Effector memory CD8-positive, alpha-beta T cell (primary cell): ENCODE measurements at places on chromosomes 3 and 15.

- no peak for DNase-seq
These were observed 30.1 kb downstream of the SPSB4 start for GRCh38 chr3:141081141-141081795.

- DNase-seq: no peak
These were observed 7.2 kb upstream of the ABHD10 start for GRCh38 chr3:111971533-111972130.

GRCh38 chr3:17258823-17259436 is 374.2 kb downstream of the PLCL2 start:
- DNase-seq: peak; percentile 25

GRCh38 chr3:134896696-134897095 is 101.6 kb downstream of the EPHB1 start:
- DNase-seq: no peak

DNA sequence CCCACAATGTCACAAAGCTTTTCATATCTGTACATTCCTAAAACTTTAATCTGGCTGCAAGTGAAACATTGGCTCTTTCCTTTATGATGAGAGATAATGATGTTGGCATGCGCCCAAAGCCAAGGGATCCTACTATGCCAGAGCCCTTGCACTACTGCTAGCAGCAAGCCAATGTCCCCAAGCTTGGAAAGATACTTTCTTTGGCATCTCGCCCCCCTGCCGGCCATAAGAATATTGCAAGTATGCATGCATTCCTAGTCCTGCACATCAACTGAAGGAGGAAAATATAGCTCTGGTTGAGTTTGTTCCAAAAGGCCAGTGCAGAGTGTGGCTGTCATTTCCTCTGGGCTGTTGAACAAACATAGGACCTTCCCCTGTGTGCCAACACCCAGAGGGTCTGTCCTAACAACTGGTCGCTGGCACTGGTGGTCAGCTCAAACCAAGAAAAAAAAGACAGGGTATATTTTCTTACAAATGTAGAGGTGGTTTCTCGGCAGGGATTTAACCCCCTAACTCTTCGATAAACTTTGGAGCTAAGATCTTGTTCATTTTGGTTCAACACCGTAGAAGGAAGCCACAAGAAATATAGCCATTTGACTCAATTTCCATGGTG is 120.9 kb upstream of the ZBED2 start:
- peak; percentile 21 for DNase-seq

DNA sequence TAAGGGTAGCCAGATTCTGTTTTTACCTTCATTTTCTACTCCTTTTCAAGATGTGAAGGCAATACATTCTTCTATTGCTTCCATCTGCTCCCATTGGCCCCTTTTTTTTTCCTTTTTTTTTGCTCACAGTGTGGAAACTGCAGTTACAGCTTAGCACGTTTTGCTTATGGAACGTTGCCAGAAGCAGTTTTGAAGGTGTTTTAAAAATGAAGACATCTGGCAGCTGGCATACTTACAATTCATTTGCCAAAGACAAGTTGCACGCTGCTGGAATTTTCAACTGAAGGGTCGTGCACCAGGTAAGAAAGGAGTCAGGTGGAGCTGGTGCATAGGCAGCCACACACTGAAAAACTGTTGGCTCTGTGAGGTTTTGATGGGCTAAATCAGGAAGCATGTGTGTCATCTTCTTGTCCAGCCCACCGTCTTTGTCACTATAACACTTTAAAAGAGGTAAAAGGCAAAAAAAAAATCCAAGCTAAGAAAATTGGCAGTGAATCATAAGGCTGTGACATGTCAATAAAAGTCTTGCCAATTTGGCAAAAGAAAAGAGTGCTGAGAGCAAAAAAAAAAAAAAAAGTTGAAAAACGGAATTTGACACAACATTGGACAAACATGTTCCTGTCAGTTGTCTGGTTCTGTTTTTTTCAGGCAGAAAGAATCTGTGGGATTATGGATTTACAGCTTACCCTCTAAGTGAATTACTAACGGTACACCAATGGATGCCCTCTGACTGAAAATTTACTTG is 225.4 kb upstream of the SOX2 start:
- no peak for DNase-seq

DNA sequence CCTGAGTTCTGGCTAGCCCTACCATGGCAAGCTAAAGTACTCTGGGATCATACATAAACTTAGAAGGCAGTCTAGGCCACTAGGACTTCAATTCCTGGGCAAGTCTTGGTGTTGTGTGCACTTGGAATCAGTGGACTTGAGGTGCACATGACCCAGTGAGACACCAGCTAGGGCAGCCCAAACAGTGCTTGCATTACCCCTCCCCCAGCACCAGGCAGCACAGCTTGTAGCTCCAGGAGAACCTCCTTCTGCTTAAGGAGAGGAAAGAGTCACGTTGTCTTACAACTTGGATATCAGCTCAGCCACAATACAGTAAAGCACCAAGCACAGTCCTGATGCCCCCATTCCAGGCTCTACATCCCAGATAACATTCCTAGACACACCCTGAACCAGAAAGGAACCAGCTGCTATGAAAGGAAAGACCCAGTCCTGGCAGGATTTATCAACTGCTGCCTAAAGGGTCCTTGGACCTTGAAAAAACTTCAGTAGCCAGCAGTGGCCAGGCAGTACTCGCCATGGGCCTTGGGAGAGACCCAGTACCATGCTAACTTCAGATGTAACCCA is 57.2 kb downstream of the MYO9A start:
- no peak for DNase-seq

GRCh38 chr3:15399970-15400369 is 27.4 kb downstream of the METTL6 start:
- no peak for DNase-seq

DNA sequence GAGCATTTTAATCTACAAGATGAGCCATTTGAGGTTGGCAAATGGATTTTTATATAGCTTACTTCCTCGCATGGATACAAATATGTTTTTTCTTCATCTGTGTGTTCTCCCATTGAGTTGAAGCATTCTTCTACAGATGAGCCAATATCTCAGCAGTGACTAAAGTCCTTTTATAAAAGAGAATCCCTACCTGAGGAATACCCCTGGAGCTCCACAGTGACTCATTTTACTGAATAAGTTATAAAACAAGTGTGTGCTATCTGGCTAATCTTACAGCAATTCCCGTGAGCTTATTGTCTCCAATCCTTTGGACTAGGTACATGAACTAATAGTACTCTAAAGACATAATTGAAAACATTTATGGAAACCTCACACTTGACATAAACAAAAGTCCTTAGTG is 354.2 kb upstream of the BCHE start:
- no peak for DNase-seq

- no peak for DNase-seq
These were observed 24.1 kb downstream of the RARB start for GRCh38 chr3:25452192-25452591.

DNA sequence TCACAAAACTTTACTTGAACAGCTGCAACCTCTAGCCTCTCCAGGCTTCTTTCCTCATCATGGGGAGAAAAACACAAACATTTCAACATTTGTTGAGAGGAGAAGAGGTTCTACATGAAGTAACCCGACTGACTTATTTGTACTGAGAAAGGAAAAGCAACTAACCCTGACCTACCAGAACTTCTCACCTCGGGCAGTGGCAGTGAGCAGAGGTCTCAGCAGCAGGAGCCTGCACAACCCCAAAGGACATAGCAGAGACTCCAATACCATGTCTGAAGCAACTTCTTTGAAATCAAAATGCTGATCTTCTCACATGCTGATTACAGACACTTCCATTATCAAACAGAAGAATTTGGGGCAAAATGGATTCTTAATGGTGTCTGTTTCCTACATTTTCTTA is 1085.6 kb upstream of the CFAP20DC start:
- no peak for DNase-seq

- DNase-seq: no peak
These were observed 478.3 kb upstream of the PPP2R3A start for GRCh38 chr3:135487261-135487660.

DNA sequence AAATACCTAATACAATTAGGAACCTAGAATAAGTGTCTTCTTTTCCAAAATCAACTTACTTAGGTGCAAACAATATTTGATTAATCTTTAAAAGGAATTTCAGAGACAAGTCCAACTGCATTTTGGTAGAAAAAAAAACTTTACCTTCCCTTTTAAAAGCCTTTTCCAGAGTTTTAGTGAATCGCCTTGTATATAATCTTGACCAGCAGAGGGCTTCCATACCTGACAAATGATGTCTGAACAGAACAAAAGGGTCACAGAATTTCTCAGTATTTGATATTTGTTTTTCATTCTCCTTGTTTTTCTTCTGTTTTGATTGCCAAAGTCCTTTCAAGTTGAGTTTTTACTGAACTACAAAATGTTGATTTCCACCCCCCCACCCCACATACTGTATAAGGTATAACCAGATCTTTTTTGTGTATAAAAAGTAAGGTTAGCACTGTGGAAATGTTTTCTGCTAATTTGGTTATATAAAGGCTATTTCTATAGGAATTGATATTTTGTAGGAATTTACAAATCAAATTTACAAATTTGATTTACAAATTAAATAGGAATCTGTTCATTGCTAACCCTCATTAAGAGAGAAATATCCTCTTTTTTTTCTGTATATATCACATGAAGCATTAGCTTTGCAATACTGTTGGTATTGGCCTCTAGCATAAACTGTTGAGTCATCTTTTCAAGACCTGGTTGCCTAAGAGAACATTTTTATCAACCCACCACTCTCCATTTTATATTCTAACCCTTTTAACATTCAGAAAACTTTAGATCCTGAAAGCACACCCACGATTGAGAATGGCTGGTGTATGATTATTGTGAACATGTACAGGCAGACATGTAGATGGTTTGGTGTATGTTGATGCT is 464.1 kb upstream of the RARB start:
- DNase-seq: no peak

GRCh38 chr3:128710816-128711433 is 15.1 kb upstream of the RAB7A start:
- DNase-seq: no peak
